ENCODE measurements at places on chromosomes 13 and 19. TPM values are rescaled to one million over a fixed set of nuclear protein-coding genes. Genes with fewer than 3 reads are reported as not detected.

FXYD1 gene
- total RNA-seq: 4.2 TPM

TMEM143 gene
- 7.3 TPM for total RNA-seq

VSIG10L gene
- total RNA-seq: 1.2 TPM

RGL3 gene
- 4.8 TPM for total RNA-seq

POSTN gene
- total RNA-seq: 686 TPM

RPL18 gene
- 1,103 TPM for total RNA-seq

FBXO17 gene
- total RNA-seq: 27.2 TPM

SPTBN4 gene
- 1.2 TPM for total RNA-seq

NRTN gene
- 0.07 TPM for total RNA-seq

PSG1 gene
- total RNA-seq: 1.7 TPM

LGALS7 gene
- total RNA-seq: not detected

COL4A2 gene
- 1,112 TPM for total RNA-seq

KIR3DL1 gene
- total RNA-seq: not detected

NPAS1 gene
- total RNA-seq: 0.79 TPM

CLDN10 gene
- 3.4 TPM for total RNA-seq

ZIC5 gene
- not detected for total RNA-seq

FAM83E gene
- 0.23 TPM for total RNA-seq

TSHZ3 gene
- 14.7 TPM for total RNA-seq

MOB3A gene
- 42.9 TPM for total RNA-seq

ZNF443 gene
- 2.0 TPM for total RNA-seq

MYO16 gene
- total RNA-seq: not detected

DAND5 gene
- 0.13 TPM for total RNA-seq

FGF9 gene
- 0.39 TPM for total RNA-seq

CCDC97 gene
- total RNA-seq: 10.9 TPM

CGB3 gene
- total RNA-seq: not detected

ZNF560 gene
- 0.33 TPM for total RNA-seq

PSG2 gene
- 0.73 TPM for total RNA-seq

KL gene
- 0.20 TPM for total RNA-seq

GPR12 gene
- not detected for total RNA-seq

B3GNT8 gene
- total RNA-seq: 2.3 TPM

KLK1 gene
- total RNA-seq: not detected

LYPD3 gene
- total RNA-seq: not detected

IQCN gene
- total RNA-seq: 0.33 TPM

ZNF723 gene
- not detected for total RNA-seq
